ENCODE measurements at places on chromosomes 3 and 15.

GRCh38 chr15:82763361-82764116 lies 42.3 kb downstream of the FSD2 start:
- no peak for DNase-seq

GRCh38 chr15:69982037-69982436 lies 115.7 kb downstream of the TLE3 start:
- no peak for DNase-seq

DNA sequence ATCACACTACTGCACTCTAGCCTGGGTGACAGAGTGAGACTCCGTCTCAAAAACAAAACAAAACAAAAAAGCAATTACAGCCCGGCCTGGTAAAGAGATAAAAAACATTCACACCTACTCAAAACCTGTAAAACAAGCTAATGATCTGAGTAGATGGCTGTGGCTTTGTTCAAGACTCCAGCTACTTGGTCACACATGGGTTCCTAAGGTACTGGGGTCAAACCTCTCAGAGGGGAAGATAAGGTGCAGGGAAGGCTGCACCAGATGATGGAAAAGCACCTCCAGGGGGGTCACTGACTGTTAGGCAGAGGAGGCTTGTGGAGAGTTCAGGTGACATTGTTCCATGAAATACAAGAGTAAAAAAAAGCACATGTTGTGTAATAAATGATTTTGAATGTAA lies 450.2 kb upstream of the WNT5A start:
- DNase-seq: no peak

- no peak for DNase-seq
Measured at GRCh38 chr3:126524429-126524988, 554 bp downstream of the CHST13 start.

GRCh38 chr3:120595788-120596115 lies 384 bp upstream of the NDUFB4 start:
- no peak for DNase-seq

Data from CD4-positive, alpha-beta T cell treated with Interleukin-4 for 1 hour (primary cell).